ENCODE measurements at places on chromosomes 5 and 9.

DNA sequence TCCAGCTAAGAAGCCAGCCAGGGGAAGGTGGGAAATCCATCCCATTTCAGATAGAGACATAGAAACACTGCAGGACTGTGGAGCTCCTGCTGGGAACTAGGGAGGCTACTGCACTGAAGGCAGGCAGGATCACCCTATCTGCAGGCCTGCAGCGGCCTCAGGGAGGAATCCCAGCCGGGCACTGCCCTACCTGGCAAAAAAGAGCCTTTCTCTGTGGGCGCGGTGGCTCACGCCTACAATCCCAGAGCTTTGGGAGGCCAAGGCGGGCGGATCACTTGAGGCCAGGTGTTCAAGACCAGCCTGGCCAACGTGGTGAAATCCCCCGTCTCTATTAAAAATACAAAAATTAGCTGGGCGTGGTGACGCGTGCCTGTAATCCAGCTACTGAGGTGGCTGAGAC, 71.4 kb upstream of the PHYKPL start:
- DNase-seq, result no peak

- peak; percentile 36 for DNase-seq
Observed at GRCh38 chr5:108380531-108381349, 1.2 kb downstream of the FBXL17 start.

DNA sequence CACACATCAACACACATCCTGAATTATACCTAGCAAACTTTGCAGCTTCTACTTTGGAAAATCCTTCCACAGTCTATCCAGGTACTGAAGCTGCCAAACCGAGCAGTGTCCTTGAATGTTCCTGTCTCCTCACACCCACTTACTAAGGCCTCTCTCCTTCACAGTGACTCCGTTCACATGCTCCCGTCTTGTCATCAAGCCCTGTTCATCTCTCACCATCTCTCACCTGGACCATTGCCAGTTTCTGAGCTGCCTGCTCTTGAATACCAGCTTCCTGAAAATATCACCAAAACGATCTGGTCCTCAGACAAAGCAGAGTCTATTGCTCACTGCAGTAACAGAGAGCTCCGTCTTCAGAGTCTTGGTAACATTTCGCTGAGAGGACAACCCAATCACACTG, 57.4 kb downstream of the GCNT1 start:
- peak; percentile 30 for DNase-seq

DNA sequence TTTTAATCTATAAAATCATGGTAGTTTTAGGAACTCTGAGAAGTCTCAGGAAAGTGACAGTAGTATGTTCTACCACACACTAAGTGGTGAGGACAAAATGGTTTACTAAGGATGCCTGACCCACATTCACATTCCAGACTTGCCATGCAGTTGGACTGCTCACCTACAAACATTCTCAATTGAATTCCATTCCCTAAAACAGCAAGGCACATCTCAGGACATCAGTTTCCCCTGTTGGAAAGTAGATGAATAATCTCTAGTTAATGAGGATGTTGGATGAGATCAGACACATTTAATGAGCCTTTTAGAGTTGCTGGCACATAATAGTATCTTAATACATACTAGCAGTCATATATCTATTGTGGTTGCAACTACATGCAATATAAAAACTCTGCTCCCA, 76.6 kb downstream of the ZNF618 start:
- no peak for DNase-seq

- DNase-seq, result no peak
Observed at GRCh38 chr5:65696892-65697291, 25.0 kb downstream of the SGTB start.

GRCh38 chr5:36253575-36253974, 11.8 kb upstream of the NADK2 start:
- no peak for DNase-seq

GRCh38 chr5:90932052-90932699, 373.6 kb downstream of the ADGRV1 start:
- peak; percentile 63 for DNase-seq

DNA sequence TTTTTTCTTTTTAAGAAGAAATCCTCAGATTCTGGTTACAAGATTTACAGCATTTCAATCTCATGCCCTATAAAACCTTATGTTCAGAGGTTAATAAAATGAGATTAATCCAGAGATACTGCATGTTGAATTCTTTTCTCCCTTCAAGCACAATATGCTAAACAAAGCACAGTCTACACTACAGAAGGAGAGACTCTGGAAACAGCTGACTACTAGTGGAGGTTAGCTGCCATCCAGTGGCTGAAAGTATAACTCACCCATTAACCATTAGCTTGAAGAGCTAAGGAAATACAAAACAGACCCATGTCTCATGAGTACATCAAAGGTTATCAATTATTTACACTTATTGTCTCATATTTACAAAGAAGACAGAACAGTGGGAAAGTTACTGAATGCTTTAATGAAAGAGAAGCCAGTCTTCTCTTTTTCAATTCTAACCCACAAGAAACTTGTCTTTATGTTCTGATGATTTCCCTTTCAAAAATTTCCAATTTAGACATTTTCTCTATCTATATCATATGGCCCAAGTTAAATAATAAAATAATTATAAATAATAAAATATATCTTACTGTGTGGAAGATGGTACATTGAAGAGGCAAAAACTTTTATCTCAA, 12.7 kb upstream of the DNAH5 start:
- DNase-seq, result peak; percentile 82

DNA sequence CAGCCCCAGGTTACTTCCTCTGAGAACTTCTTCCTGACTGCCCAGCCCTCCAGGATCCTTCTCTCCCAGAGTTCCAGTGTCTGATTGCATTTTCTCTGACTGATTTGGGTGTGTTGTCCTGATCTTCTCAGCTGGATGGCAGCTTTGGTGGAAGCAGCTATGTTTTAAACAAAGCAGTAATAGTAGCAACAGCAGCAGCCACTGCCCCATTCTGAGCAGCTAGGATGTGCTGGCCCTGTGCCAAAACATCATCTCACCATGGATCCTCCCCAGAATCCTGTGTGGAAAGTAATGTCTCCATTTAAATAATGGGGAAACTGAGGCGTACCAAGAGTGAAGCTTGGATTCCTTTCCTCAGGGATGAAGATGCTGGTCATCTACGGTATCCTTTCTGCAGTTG, 46.4 kb upstream of the PSD2 start:
- DNase-seq, result no peak

Measured in Ammon's horn (tissue), 1 donor.